ENCODE measurements at places on chromosomes 5 and 9. TPM values are rescaled to one million over a fixed set of nuclear protein-coding genes. Genes with fewer than 3 reads are reported as not detected.

- DNase-seq: no peak
These were observed 55.4 kb downstream of the KCNT1 start for GRCh38 chr9:135757356-135757755.

DNA sequence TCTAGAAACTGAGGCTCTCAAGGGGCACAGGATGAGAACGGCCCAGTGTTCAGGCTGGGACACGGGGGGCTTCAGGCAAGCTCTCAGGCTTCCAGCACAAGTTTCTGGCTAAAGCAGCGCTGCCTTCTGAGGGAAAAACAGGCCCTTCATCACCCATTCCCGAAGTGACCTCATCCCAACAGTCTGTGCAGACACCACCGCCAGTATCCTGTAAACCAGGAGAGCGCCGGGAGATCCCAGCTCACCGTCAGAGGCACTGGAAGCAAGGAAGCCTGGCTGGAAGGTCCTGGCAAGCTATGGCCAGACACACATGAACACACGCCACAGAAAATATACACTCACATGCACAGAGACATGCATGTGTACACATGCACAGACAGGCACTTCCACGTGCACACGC lies 8.8 kb downstream of the SLC12A7 start:
- DNase-seq: no peak

GRCh38 chr9:126128494-126129142 lies 198.0 kb upstream of the MVB12B start:
- DNase-seq: no peak

DNA sequence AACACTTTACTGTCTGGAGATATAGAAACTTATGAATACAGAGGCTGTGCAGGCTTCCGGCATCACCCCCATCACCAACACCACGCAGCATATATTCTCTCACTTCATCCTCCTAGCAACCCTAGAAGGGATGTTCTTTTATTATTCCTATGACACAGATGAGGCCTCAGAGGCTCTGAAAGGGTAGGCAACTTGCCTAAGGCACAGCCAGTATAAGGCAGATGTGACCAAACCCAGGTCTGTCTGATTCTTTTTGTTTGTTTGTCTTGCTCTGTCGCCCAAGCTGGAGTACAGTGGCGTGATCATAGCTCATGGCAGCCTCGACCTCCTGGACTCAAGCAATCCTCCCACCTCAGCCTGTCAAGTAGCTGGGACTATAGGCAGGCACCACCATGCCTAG lies 22.8 kb upstream of the CORO2A start:
- no peak for DNase-seq

GRCh38 chr9:34400275-34400674 lies 23.6 kb upstream of the MYORG start:
- no peak for DNase-seq

DNA sequence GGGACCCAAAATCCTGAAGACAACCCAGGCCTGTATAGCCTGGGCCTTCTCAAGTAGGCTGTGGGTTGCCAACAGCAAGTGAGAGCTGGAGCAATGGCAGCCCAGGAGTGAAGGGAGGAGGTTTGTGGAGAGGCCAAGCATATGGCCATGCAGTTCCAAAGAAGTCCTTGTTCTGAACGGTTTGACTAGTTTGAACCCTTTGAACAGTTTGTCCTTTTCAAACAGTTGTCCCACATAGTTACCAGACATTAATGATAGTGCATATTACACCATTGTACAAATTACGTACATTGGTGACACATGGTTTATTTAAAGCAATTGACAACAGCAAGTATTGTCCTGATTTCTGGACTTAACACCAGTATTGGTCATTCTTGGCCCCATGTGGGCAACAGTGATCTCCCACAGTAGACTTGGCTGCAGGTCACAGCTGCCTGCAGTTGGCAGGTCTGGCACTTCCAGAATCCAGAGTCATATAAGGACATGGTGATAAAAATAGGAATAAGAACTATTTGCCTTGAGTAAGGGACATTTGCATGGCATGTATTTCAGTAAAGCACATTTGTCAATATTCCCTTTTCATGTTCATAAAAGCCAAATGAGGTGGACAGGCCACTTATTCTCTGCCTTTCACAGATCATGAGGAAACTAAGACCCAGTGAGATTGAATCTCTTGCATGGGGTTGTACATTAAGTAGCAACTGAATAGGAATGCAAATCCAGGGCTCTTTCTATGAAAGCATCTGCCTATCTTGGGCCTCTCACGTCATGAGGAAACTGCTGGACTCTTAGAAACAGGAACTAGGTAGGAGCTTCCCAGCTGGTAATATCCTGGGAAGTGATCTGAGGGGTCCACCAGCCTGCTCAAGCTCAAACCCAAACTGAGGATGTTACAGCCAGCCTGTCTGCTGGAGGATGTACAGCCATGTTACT lies 30.3 kb downstream of the SLC25A48 start:
- DNase-seq: no peak

Gene EIF4E1B
- total RNA-seq: not detected

Measured in left cardiac atrium (tissue), 4 donors.